ENCODE measurements at places on chromosomes 3 and 15.
A peak's percentile ranks its signal among the peaks of the same experiment; 100 is the strongest.

- DNase-seq: no peak
Observed at GRCh38 chr3:185233328-185233727, 20.5 kb downstream of the EHHADH start.

DNA sequence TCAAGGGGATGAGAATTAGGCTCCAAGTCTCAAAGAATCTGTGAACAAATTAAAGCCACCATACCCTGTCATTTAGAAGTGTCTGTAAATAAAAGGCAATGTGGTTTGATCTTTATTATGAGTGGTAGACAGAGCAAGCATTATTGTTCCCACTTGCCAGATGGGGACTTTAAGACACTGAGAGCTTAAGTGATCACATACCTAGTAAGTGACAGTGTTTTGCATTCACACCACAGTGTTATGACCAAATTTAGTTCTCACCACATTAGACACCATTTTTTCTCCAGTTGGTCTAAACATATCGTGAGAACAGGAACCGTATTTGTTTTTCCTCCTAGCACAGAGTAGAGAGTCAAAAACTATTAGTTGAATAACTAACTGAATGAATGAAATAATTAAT is 13.2 kb upstream of the ZBED2 start:
- DNase-seq: no peak

DNA sequence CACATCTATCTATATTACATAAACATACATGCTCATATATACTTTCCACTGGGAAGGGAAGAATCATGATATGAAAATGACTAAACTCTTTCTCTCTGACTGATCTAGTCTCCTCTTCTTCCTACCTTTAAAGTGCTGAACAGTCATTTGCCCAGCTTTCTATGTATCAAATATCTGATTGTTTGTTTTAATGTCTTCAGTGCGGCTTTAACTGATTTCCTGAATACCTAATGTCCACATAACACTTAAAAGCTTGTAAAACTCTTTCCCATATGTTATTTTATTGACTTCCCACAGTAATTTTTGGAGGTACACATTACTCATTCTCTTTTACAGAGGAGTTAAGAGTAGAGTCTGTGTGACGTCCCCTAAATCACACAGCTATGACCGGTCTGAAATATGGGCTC is 28.2 kb downstream of the CPOX start:
- no peak for DNase-seq

DNA sequence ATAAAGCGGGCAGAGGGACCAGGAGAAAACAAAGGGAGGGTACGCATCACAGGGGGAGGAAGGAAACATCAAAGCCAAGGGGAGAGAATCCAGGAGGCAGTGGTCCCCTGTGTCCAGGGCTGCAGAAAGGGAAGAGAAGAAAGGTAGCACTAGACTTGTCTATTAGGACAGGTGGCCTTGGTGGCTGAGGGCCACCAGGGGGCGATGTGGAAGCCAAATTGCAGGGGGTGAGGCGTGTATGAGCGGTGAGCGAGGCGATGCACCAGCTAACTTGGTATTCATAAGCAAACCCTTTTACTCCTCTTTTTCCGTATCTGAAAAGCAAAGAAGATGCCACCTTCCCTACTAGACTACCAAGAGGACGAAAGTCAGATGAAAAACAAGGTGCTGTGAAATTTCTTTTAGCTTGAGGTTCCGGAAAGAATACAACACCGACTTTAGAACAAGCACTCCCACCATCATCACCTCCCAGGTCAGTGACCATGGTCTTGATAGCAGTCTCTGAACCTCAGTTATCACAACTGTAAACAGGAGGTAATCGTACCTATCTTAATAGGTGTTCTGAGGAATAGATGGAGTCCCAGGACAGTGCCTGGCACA is 654.4 kb upstream of the ADAMTS9 start:
- DNase-seq: no peak

- no peak for DNase-seq
Observed at GRCh38 chr3:127668906-127669305, 3.8 kb upstream of the ABTB1 start.

DNA sequence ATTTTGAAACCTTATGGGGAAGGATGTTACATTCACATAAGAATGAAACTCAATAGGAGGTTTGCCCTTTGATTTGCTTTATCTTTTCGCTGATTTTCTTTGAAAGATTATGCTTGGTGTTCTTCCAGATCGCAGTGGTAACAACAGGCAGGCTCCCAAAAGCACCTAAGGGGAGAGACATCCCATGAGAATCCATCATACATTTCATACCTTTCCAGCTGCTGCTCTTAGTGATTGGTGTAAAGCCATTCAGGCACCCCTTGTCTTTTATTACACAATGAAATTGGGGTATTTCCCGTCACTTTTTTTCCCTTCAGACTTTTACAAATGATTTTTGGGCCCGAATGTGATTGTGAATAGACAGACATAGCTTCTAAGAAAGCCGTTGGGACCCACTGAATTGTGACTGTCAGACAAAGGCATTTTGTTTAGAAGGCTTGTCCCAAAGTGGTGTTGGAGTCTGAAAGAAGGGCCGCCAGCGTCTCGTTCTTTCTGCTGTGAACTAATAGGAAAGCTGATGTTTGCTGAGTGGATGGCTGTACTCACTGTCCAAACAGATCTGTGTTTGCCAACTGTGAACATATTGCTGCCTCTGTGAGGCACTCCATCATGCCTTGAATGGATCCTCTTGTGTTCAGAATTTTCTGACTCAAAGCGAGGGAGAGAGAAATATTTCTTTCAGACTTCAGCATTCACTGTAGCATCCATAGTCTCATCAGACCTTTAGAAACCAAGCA is 164.3 kb downstream of the FNDC3B start:
- no peak for DNase-seq

DNA sequence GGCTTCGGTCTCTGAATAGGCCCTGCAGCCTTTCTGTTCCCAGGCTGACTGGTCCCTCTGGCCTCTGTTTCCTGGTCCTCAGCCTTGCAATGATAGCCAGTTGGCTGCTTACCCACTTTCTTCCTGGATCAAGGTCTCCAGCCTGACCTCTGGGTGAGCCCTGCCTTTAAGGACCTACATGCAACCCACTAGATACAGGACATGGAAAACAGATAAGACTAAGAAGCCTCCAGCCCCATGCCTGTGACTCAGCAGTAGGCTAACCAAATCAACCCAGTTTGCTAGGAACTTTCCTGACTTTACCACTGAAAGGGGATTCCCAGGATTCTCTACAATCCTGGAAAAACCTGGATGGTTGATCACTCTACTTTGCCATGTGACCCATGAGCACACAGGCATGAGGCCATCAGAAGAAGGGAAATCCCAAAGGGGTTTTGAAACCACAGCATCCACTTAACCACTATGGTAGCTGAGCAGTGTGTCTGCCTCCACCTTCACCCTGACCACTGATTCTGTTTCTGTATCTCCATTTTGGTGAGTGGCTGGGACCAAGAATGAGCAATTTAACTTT is 188.1 kb downstream of the CHST2 start:
- no peak for DNase-seq

DNA sequence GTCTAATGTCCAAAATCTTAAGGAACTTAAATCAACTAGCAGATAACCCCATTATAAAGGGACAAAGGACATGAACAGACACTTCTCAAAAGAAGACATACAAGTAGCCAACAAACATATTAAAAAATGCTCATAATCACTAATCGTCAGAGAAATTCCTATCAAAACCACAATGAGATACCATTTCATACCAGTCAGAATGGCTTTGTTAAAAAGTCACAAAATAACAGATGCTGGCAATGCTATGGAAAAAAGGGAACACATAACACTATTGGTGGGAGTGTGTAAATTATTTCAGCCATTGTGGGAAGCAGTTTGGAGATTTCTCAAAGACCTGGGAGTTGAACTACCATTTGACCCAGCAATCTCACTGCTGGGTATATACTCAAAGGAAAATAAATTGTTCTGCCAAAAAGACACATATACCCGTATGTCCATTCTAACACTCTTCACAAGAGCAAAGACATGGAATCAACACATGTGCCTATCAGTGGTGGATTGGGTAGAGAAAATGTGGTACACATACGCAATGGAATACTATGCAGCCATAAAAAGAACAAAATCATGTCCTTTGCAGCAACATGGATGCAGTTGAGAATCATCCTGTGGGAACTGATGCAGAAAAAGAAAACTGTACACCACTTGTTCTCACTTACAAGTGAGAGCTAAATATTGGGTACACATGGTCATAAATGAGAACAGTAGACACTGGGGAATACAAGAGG is 78.5 kb downstream of the TCF12 start:
- no peak for DNase-seq

GRCh38 chr3:128483657-128484403 is 9.2 kb downstream of the GATA2 start:
- DNase-seq: no peak

DNA sequence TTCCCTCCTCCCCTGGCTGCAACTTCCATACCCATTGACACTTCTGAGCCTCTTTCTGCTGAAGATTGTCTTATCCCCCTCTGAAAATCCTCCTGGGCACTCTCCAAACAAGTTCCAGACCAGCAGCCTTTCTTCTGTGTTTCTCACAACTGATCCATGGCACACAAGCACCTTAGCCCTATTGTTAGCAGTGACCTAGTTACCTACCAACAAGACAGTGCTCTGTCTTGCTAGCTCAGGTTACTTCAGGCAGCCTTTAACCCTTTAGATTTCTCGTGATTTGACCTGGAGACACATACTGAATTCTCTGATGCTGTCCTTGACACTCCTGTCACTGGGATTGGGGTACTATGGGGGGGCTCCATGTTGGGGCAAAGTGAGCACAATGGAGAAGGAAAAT is 82.1 kb downstream of the GTF2E1 start:
- no peak for DNase-seq

DNA sequence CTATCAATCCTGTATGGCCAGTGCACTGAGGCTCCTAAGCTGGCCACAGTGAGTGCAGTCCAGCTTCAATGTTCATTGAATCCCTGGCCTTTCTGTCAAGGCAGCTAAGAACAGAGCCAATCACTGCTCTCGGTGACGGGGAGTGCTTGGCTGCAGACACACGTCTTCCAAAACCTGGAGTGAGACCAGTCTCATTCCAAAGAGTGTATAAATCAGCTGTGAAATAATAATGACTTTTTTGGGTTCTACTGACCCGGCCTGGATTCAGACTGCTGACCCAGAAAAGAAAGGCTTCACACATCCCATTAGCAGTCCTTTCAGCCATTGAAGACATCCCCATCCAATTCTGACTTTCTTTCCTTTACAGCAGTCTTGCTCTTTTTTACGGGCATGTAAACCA is 665.5 kb downstream of the GBE1 start:
- no peak for DNase-seq

DNA sequence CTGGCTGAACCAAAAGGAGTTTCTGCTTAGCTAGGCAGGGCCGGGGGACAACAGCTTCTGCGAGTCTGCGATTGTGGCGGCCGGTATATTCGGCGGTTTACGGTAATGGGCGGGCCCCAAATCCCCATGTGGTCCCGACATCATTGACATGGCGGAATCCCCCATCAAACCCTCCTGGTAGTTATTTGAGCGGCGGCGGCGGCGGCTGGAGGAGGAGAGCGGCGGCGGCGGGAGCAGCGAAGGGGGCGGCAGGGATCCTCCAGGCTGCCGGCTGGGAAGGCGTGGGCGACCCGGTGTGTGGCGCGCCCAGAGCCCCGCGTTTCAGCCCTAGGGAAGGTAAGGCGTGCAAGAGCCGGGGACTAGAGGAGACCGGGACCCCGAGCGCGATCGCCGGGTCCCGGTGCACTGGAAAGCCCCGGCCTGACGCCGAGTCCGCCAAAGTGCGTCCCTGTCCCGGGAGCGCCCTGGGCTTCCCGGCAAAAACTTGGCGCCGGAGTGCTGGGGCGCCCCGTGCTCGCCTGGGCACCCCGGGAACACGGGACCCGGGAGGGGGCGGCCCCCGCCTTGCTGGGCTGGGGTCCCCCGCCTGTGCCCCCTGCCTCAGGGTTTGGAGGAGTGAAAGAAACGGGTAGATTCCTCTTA is at the start of gene FNDC3B:
TSS of gene FNDC3B (plus strand) at position 143 of the 642 bp plus-strand sequence. CDS start 72,902 bp downstream, outside the sequence.
- DNase-seq: peak; percentile 85

DNA sequence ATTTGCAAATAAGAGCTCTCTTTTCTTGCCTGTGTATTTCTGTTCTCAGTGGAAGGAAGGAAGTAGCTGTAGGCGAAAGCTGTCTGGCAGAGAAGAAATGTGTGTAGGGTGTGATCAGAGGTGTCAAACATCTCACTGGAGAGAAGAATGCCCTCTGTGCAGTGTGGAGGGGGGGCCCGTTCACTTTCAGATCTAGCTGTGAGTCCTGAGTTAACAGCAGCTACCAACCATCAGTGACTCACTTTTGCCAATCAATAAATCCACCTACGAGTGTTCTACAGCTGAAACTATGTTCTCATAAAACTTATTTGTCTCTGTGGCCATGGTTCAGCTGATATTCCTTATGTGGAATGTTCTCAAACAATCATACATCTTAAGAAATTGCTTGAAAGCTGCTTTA is 103.7 kb downstream of the FRMD4B start:
- DNase-seq: peak; percentile 21

DNA sequence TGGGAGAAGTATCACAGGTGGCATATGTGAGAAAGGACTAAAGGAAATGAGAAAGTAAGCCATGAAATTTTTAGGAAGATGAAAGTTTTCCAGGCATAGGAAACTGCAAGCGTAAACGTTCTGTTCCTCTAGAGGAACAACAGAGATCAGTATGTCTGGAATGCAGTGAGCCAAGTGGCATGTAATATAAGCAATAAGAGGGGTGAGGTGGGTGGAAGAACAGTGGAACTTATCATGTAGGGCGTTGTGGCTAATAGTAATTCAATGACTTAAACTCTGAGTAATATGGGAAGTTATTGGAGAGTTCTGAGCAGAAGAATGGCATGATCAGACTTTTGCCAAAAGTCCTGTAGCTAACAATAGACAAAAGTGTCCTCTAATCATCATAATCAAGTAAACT is 902.9 kb downstream of the EPHA3 start:
- no peak for DNase-seq

- no peak for DNase-seq
Observed at GRCh38 chr3:52289338-52289746, 1.7 kb downstream of the GLYCTK start.

DNA sequence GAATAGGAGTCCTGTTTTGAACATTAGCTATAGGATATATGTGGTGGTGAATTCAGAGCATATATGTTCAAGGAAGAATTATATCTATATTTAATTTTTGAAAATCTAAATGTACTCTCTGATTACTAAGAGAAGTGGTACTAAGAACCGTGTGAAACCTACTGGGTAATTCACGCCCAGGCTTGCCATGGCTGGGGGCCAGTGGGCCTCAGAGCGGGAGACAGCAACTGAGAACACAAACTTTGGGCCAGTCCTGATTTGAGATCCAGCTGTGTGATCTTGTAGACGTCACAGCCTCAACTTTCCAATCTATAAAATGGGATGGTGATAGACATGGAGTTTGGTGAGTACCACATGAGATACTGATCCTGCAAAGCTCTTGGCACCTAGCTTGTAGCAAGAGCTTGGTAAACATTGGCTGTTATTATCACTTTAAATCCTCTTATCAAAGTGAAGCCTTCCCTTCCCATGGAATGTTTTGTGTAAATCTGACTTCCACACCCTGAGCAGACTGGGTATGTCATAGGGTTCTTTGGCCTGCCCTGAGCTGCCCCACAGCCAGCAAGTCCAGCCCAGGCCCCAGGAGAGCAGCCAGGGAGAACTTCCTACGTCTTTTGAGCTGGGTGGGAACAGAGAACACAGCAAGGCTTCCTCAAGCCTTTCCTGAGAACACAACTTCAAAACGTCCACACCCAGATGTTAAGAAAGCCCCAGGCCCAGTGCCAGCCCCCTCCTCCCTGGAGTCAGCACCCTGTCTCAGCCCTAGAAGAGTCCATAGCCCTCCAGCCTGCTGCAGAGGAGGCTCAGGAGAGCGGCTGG is 8.2 kb upstream of the PAQR5 start:
- DNase-seq: no peak

- no peak for DNase-seq
Observed at GRCh38 chr3:187025254-187025655, 94.9 kb downstream of the ST6GAL1 start.

GRCh38 chr3:123365450-123366143 is 83.3 kb downstream of the ADCY5 start:
- DNase-seq: no peak
